Articular chondrocyte of knee joint (primary cell): ENCODE measurements at places on chromosomes 12 and 14. TPM values are rescaled to one million over a fixed set of nuclear protein-coding genes. Genes with fewer than 3 reads are reported as not detected.

Gene NDUFA12
- total RNA-seq = 88.1 and 93.3 TPM in 2 replicates

Gene PPFIA2
- total RNA-seq = 0.11 TPM in 1 of 2 replicates, not detected in the other

Gene CDC42BPB
- total RNA-seq = 83.0 and 85.4 TPM in 2 replicates

Gene GLIPR1L1
- not detected in 2 replicates for total RNA-seq

Gene TIGAR
- total RNA-seq = 8.6 and 12.0 TPM in 2 replicates

Gene TUBA1A
- total RNA-seq = 516 and 528 TPM in 2 replicates

Gene MMP19
- 5.2 and 5.3 TPM in 2 replicates for total RNA-seq

Gene ZDHHC22
- under 0.01 TPM in 1 of 2 replicates, not detected in the other for total RNA-seq

Gene GPR84
- total RNA-seq = under 0.01 and 0.13 TPM in 2 replicates

Gene FAR2
- 13.8 and 14.6 TPM in 2 replicates for total RNA-seq

Gene HSP90AA1
- 248 and 359 TPM in 2 replicates for total RNA-seq

Gene KLHL28
- total RNA-seq = 12.3 and 13.3 TPM in 2 replicates

Gene KIF26A
- total RNA-seq = 0.78 and 1.5 TPM in 2 replicates

Gene FAIM2
- total RNA-seq = 3.0 and 5.2 TPM in 2 replicates

Gene SLC6A15
- 0.11 and 0.13 TPM in 2 replicates for total RNA-seq

Gene GNS
- total RNA-seq = 198 and 201 TPM in 2 replicates

Gene A2M
- 3.9 and 6.5 TPM in 2 replicates for total RNA-seq

Gene RBM19
- 20.9 and 25.0 TPM in 2 replicates for total RNA-seq

Gene SLC25A3
- total RNA-seq = 856 and 916 TPM in 2 replicates

Gene FIGNL2
- total RNA-seq = under 0.01 and 0.13 TPM in 2 replicates

Gene KCTD10
- 127 and 145 TPM in 2 replicates for total RNA-seq

Gene OVCH1
- total RNA-seq = 0.65 and 1.0 TPM in 2 replicates

Gene PELI2
- total RNA-seq = 3.4 and 7.1 TPM in 2 replicates

Gene P2RX2
- total RNA-seq = not detected in 2 replicates

Gene CLEC2D
- total RNA-seq = 6.9 and 9.5 TPM in 2 replicates

Gene GALNT6
- 6.1 and 10.2 TPM in 2 replicates for total RNA-seq

Gene JAG2
- total RNA-seq = 0.86 and 1.8 TPM in 2 replicates

Gene ACOT4
- 2.2 TPM in 2 replicates for total RNA-seq

Gene AKAP5
- 0.32 and 0.39 TPM in 2 replicates for total RNA-seq

Gene CABP1
- total RNA-seq = under 0.01 TPM in 1 of 2 replicates, not detected in the other

Gene OR4K14
- not detected in 2 replicates for total RNA-seq

Gene GZMB
- total RNA-seq = not detected in 2 replicates

Gene SLC8B1
- 22.4 and 25.0 TPM in 2 replicates for total RNA-seq

Gene SCN8A
- total RNA-seq = 41.7 and 42.1 TPM in 2 replicates

Gene RTL1
- total RNA-seq = not detected in 2 replicates

Gene SMOC1
- total RNA-seq = 50.8 and 96.4 TPM in 2 replicates

Gene ASPG
- total RNA-seq = 0.13 TPM in 1 of 2 replicates, not detected in the other

Gene OLR1
- total RNA-seq = not detected in 2 replicates

Gene CDKN1B
- total RNA-seq = 34.9 and 39.9 TPM in 2 replicates

Gene TMCC3
- total RNA-seq = under 0.01 and 0.11 TPM in 2 replicates
